Stimulated activated CD8-positive, alpha-beta memory T cell treated with anti-CD3 and anti-CD28 coated beads, Interleukin-15, amount 100 ng/mL, for 48 hours (primary cell): ENCODE measurements at places on chromosomes 1 and 21.

GRCh38 chr1:22851517-22851916 lies 121.1 kb downstream of the LACTBL1 start:
- no peak for DNase-seq

- no peak for DNase-seq
These were observed 201.6 kb downstream of the DAB1 start for GRCh38 chr1:57222307-57222706.

DNA sequence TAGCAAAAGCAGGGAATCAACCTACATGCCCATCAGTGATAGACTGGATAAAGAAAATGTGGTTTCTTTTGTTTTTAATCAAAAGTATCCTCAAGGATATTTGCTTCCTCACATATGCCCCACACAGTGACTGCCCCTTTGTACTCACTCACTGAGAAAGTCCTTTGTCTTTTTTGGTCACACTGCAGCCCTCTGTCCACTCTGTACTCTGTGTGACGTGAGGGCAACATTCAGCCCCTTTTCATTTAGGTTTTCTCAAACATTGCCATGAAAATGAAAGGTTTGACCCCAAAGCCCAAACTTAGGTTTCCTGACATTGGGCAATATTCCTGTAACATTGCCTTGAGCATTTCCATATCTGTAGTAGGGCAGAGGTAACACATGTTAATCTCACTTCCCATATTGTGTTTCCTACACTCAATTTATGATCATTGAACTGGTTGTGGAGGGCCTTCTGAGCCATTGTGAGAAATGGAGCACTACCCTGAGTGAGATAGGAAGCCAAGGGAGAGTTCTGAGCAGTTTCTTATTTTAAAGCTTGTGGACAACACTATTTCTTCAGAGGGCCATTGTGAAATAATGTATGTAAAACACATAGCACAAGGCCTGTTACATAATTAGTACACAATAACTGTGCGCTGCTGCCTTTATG lies 501.9 kb upstream of the C1orf87 start:
- no peak for DNase-seq

DNA sequence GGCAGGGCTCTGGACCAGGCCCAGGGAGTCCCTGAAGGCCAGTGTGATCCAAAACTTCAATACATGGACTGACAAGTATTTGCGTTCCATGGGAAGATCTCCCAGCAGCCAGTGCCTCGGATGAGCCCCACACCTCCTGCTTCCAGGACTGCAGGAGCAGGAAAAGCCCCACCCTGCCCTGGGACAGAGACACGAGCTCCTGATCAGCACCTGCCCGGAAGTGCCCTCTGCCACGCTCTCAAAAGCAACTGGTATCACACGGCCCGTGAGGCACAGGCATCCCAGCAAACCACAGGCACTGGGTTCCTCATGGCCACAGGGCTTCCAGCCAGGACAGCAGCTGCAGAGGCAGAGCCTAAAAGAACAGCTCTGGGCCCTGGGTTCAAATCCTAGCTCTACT lies 48.6 kb downstream of the ACOT7 start:
- no peak for DNase-seq

GRCh38 chr1:194209920-194210319 lies 1023.5 kb upstream of the B3GALT2 start:
- DNase-seq, result no peak
